ENCODE measurements at places on chromosomes 1 and 21.

DNA sequence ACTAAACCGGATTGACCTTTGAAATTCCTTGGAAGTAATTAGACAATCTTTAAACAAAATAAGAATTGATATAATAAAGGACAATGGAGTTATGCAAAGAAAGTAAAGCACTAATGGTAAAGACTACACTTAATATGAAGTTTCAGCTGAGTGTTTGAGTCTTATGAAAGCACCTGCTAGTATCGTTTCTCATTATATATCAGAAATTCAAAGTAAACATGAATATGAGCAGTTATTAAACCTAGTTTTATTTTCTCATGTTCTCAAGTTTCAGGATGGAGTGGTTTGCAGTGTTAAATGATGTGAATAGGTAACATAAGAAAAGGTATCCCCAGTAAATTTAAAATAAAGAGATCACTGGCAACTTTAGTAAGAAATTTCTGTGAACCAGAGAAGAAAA is 188.6 kb downstream of the ZP4 start:
- no peak for DNase-seq

DNA sequence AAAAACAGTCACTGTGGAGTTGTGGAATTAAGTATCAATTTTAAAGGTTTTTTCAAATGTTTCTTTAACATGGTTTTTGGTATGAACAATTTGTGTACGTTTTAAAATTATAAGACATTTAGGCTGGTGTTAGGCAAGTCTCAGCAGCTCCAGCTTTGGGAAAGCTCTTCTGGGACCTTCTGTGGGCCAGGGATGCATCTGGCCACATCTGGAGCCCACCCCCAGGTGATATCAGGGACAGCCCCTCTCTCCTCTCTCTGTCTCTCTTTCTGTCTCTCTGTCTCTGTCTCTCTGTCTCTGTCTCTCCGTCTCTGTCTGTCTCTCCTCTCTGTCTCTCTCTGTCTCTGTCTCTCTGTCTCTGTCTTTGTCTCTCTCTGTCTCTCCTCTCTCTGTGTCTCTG is 1.3 kb upstream of the COL6A1 start:
- DNase-seq = no peak

DNA sequence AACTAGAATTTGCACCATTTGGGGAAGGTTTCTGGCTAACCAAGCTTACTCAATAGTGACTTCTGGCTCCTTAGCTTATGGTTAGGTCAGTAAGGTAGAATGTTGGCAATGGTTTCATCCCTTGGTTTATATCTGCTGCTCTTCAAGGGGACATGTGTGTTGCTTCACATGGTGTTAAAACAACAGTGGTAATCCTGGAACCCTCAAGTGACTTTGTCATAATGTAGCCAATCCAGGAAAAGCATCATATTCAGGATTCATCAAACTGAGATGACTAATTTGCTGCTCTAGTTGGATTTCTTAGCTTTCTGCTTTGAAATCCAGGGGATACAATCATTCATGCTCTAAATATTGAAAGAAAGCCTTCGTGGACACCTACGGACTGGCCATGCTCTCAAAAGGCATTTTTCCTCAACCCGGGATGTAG is 108.7 kb downstream of the RGL1 start:
- no peak for DNase-seq

GRCh38 chr1:156117414-156118176 is 3.1 kb downstream of the LMNA start:
- no peak for DNase-seq

- peak; percentile 74 for DNase-seq
These were observed 36.7 kb downstream of the ERI3 start for GRCh38 chr1:44318097-44319088.

GRCh38 chr1:203726417-203726867 is 38.5 kb upstream of the LAX1 start:
- no peak for DNase-seq

GRCh38 chr1:14296795-14297194 is 301.7 kb upstream of the KAZN start:
- no peak for DNase-seq

DNA sequence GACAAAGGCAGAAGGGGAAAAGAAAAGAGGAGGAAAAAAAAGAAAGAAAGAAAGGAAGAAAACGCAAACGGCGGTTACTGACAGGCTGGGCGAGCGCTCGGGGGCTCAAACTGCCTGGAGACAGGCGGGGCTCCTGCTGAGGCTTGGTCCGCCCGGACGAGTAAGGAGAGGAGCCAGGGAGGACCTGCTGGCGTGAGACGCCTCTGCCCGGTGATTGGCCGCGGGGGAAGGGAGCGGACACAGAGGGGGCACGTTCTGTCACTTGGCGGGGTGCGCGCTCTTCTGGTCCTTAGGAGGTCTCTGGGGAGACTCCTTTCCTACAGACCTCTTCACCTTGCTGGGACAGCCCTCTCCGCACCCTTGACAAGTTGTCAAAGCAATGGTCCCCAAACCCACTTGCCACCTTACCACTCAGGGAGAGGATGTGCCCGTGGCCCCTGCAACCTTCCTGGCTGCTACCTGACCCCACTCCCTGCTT is 791 bp upstream of the PIK3R3 start:
- DNase-seq = no peak

- no peak for DNase-seq
These were observed 110.0 kb upstream of the COL11A1 start for GRCh38 chr1:103218369-103218768.

GRCh38 chr1:168799927-168800605 is 71.1 kb upstream of the DPT start:
- no peak for DNase-seq

DNA sequence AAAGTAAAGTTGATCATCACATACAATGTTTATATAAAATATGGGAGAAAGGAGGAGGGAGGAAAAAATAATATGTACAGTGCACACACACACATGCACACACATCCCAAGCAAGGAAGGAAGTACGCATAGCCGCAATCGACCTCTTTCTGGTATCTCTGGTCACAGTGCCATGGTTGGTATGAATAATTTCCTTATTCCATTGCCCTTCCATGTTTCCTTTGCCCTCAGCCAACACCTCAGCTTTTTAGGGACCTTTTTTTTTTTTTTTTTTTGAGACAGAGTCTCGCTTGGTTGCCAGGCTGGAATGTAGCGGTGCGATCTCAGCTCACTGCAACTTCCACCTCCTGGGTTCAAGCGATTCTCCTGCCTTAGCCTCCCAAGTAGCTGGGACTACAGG is 20.6 kb downstream of the CITED4 start:
- DNase-seq = no peak

GRCh38 chr1:222931023-222931422 is 116.2 kb downstream of the DISP1 start:
- DNase-seq = no peak

DNA sequence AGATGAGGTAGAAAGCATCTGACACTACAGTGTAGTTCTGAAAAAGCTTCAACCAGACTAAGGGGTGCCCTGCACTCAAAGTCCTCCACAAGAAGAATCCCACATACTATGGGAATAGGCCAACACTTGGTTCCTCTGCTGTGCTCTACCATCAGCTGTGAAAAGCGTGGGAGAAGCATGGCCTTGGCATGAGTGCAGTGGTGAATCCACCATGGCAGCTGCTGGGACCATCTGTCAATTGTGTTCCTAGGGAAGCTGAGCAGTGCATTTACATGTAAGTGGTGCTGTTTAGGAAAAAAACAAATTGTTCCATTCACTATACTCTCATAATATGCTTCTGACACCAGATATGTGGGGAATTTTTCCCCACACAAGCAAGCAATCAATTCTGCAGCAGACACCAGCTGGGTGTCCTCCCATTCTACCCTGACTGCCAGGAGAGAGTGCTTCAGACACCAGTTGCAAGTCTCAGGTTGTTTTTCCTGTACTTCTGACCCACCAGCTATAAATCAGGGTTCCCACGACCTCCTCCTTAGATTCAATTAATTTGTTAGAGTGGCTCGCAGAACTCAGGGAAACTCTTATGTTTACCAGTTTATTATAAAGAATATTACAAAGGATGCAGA is 230.8 kb upstream of the CHRM3 start:
- DNase-seq = no peak

- no peak for DNase-seq
These were observed 15.1 kb downstream of the ELK4 start for GRCh38 chr1:205616563-205617293.

GRCh38 chr1:13560541-13560940 is 23.1 kb upstream of the PDPN start:
- DNase-seq = no peak

GRCh38 chr1:240001177-240001740 is 90.4 kb upstream of the FMN2 start:
- DNase-seq = no peak

Measured in HEK293T (cell line).